Fibroblast of villous mesenchyme (primary cell): ENCODE measurements at places on chromosomes 11 and 22. TPM values are rescaled to one million over a fixed set of nuclear protein-coding genes. Genes with fewer than 3 reads are reported as not detected.
A peak's percentile ranks its signal among the peaks of the same experiment; 100 is the strongest.

Gene NXPE4
- total RNA-seq: not detected in 2 replicates

Gene MMP7
- 0.43 and 2.6 TPM in 2 replicates for total RNA-seq

- DNase-seq: peak; percentile 87
These were observed 125.7 kb downstream of the DYNC2H1 start for GRCh38 chr11:103234974-103235373.

Gene RFPL2
- not detected in 2 replicates for total RNA-seq

- no peak for DNase-seq
These were observed 32.0 kb downstream of the TMEM123 start for GRCh38 chr11:102420547-102420946.

- no peak for DNase-seq
These were observed 661 bp upstream of the PRG2 start for GRCh38 chr11:57391111-57391510.

GRCh38 chr22:39646398-39647063 lies 76.0 kb downstream of the CACNA1I start:
- no peak for DNase-seq
